Chondrocyte (in vitro differentiated cells): ENCODE measurements at places on chromosomes 12 and 14. TPM values are rescaled to one million over a fixed set of nuclear protein-coding genes. Genes with fewer than 3 reads are reported as not detected.

Gene RPL36AL
- total RNA-seq, result 132 to 146 TPM (median 144 TPM) in 3 replicates

DNA sequence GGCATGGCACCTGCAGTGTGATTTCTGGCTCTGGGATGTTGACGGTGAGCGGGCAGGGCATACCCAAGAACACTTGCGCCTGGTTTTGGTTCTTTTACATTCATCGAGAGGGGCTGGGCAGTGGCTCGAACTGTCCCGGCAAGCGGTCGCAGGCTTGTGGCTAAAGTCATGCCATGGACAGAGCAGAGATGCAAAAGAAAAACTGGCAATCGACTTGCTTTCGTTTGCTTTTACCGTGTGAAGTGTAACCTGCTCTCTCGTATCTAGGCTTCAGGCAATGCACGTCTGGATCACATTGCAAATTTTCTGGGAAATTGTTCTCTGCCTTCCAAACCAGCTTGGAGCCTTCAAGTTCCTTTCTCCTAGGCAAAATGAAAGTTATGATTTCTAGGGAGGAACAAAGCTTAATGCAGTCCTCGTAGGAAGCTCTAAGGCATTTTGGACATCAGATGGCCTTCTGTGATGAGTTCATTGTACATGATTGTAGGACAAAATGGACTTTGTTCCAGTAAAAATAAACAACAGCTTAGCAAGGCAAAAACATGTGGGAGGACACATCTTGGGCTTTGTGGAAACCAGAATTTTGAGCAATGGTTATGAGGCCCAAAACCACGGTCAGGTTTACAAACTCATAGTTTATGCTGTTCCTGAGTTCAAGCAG is 18.3 kb downstream of the ADGRD1 start:
- H3K27ac ChIP-seq, result no peak overlapping the region
- H3K4me1 ChIP-seq, result no peaks in the 10 kb centered on the region
- peaks cover 2% of the 10 kb centered on the region for H3K27me3 ChIP-seq
- no peaks in the 10 kb centered on the region for H3K36me3 ChIP-seq

- H3K27ac ChIP-seq, result no peak overlapping the region
- peaks cover 2% of the 10 kb centered on the region for H3K36me3 ChIP-seq
- no peaks in the 10 kb centered on the region for H3K27me3 ChIP-seq
- no peak for DNase-seq
- peaks cover 26% of the 10 kb centered on the region for H3K4me1 ChIP-seq
Measured at GRCh38 chr14:68372368-68372767, 420.5 kb downstream of the ZFP36L1 start.

GRCh38 chr14:102086709-102086971 is 204 bp downstream of the HSP90AA1 start:
- H3K27ac ChIP-seq, result peak overlapping the region; percentile 94
- peaks cover 36% of the 10 kb centered on the region for H3K36me3 ChIP-seq
- peak overlapping the region; percentile 75 for H3K4me3 ChIP-seq
- no peaks in the 10 kb centered on the region for H3K27me3 ChIP-seq

DNA sequence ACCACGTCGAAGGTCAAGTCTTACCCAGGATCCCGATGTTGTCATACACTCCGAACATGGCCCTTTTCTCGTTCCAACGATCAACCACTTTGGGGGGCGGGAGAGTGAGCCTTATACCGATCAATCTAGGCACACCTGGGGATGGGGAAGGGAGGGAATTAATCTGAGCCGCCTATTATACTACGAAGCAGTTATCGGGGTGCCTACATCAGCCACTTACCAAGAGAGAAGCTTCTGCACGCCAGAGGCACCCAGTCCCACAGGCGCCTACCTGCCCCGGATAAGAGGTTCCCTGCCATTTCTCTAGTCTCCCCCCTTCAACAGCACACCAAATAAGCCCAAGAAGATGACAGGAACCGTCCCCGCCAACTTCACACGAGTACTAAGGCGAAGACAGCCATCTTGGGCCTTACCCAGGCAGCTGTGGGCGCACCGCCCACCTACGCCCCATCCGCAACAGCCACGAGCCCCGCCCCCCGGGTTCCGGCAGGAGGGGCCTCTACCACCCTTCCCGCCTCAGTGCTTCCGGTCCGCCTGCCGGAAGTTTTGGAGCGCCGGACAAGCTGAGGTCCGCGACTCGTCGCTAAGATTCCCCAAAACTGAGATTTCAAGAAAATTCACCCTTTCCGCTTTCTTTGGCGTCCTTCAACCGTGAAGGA is at the start of gene MRPL51:
TSS of gene MRPL51 (minus strand) at position 425 of the 659 bp plus-strand sequence. CDS start at position 299, 126 bp downstream.
- peak within 1 kb of the TSS; percentile 99 for H3K27ac ChIP-seq
- peak; percentile 99 for DNase-seq
- H3K36me3 ChIP-seq, result peaks cover 7% of the 10 kb centered on the region
- peaks cover 24% of the 10 kb centered on the region for H3K4me1 ChIP-seq
- H3K27me3 ChIP-seq, result no peaks in the 10 kb centered on the region

Gene TMEM132D
- 1.4 to 3.7 TPM (median 3.1 TPM) in 3 replicates for total RNA-seq

- H3K4me3 ChIP-seq, result no peak overlapping the region
- no peak for DNase-seq
- peaks cover 52% of the 10 kb centered on the region for H3K27me3 ChIP-seq
- peaks cover 12% of the 10 kb centered on the region for H3K36me3 ChIP-seq
- no peak overlapping the region for H3K27ac ChIP-seq
Measured at GRCh38 chr12:116876151-116876869, 4.9 kb downstream of the HRK start.

Gene OTX2
- total RNA-seq, result not detected in 3 replicates

DNA sequence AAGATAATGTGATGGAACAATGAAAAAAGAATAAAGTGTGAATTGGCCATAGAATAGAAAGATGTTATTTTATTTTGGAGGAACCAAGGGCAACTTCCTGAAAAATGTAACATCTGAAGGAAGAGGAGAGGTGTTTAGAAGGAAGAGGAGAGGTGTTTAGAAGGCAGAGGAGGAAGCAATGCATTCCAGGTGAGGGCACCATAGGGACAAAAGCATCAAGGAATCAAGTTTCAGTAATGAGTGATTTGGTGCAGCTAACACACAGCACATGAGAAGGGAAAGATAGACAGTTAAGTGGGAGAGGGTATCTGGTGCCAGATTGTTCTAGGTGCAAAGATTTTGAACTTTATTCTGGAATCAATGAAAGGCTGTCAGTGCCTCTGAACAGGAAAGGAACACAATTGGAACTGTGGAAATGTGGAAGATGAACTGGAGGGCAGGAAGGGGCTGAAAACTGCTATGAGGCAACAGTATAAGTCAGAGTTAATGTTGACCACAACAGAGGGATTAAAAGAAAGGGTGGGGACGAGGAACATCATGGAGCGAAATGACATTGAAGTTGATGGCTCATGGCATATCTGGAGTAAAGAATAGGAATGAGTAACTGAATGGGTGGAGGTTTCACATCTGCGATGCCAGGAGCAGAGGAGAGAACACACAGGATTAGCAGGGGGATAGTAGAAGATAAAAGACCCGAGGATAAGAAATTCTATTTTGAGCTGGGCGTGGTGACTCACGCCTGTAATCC is 326.6 kb downstream of the LRIG3 start:
- H3K27ac ChIP-seq, result no peak overlapping the region
- no peaks in the 10 kb centered on the region for H3K27me3 ChIP-seq
- no peak for DNase-seq

Gene C14orf132
- total RNA-seq, result 33.0 to 99.3 TPM (median 33.2 TPM) in 3 replicates

DNA sequence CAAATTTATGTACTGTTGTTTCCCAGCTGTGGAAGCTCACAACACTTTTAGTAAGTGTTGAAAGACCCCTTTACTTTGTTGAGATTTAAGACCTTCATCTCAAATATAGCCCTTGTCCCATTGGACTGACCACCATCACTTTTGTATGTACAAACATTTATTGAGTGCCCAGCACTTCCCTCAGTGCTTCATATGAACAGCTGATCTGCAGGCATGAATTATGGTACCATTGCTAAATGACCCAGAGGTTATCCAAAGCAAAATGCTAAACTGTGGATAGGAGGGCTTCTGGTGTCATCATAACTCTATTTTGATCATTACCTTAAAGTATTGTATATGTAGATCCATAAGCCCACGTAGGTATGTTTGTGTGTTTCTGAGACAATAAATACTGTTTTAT is 285.7 kb upstream of the RGS6 start:
- H3K27me3 ChIP-seq, result no peaks in the 10 kb centered on the region
- no peak for DNase-seq
- H3K27ac ChIP-seq, result no peak overlapping the region

DNA sequence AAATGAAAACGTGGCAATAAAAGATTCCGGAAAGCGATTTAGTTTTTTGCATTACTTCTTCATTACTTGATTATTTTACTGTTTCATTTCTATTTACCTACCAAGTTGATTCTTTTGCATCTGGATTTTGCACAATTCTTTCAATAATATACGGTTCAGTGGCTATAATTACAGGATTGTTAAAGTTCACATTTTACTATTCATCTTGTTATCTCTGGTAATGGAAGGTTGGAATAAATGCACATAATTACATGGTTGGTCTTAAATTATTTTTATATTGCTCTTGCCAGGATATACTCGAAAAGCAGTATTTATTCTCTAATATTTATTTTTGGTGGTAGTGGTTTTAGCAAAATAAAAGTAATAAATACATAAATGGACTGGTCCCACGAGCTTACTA is 837.9 kb downstream of the DIO2 start:
- H3K4me3 ChIP-seq, result no peak overlapping the region
- H3K27me3 ChIP-seq, result no peaks in the 10 kb centered on the region
- no peaks in the 10 kb centered on the region for H3K36me3 ChIP-seq
- no peak overlapping the region for H3K27ac ChIP-seq
- no peak for DNase-seq

Gene ZNF84
- 32.0 to 42.0 TPM (median 33.2 TPM) in 3 replicates for total RNA-seq

GRCh38 chr12:107362960-107363359 is 269.6 kb upstream of the CRY1 start:
- H3K27me3 ChIP-seq, result peaks cover 27% of the 10 kb centered on the region
- no peaks in the 10 kb centered on the region for H3K4me1 ChIP-seq
- no peak overlapping the region for H3K27ac ChIP-seq
- no peak for DNase-seq
- H3K36me3 ChIP-seq, result no peaks in the 10 kb centered on the region
- H3K4me3 ChIP-seq, result no peak overlapping the region

Gene ESYT1
- 127 to 155 TPM (median 144 TPM) in 3 replicates for total RNA-seq

GRCh38 chr14:102451064-102451352 is 58.6 kb downstream of the ANKRD9 start:
- DNase-seq, result no peak
- no peaks in the 10 kb centered on the region for H3K27me3 ChIP-seq
- no peaks in the 10 kb centered on the region for H3K4me1 ChIP-seq
- no peak overlapping the region for H3K27ac ChIP-seq
- H3K4me3 ChIP-seq, result no peak overlapping the region

DNA sequence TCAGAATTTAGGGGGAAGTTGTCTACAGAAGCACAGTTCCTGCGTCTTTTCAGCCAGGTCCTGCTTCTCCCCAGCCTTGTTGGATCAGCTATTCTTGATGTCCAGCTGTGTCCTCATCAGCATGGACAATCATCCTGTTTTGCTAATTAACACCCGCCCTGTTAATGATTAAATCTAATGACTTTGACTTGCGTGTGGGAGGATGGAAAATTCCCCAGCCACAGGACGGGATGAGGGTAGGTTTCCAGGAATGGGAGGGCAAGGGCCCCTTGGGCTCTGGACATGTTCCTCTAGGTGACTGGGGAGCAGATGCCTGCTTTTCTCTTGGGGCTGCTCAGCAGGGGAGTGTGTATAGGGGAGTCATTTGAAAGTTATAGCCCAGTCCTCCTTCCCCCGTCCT is 5.3 kb upstream of the PPP1R1A start:
- peaks cover 10% of the 10 kb centered on the region for H3K4me1 ChIP-seq
- H3K4me3 ChIP-seq, result no peak overlapping the region

DNA sequence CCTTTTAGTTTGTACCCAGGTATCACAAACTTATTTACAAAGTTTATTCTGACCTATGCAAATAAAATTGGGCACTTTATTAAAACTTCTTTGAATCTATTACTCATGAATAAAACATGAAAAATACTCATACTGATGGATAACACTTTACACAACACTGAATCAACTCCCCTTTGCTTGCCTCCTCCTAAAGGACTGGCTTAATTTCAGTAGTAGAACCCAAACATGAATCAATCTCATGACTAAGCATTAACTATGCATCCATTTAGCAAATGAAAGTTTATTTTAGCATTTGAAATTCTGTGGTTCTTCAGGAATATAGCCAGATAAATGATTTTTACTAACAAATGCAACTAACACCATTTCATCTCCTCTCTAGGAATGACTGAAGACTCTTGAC is 32.4 kb downstream of the DENND5B start:
- no peak overlapping the region for H3K27ac ChIP-seq
- H3K36me3 ChIP-seq, result peaks cover 8% of the 10 kb centered on the region
- no peak overlapping the region for H3K4me3 ChIP-seq
- peaks cover 12% of the 10 kb centered on the region for H3K4me1 ChIP-seq
- no peak for DNase-seq

- peaks cover 10% of the 10 kb centered on the region for H3K36me3 ChIP-seq
- no peak overlapping the region for H3K4me3 ChIP-seq
- H3K4me1 ChIP-seq, result no peaks in the 10 kb centered on the region
Measured at GRCh38 chr12:132307976-132308852, 21.2 kb downstream of the GALNT9 start.

Gene AQP2
- total RNA-seq, result not detected in 3 replicates

DNA sequence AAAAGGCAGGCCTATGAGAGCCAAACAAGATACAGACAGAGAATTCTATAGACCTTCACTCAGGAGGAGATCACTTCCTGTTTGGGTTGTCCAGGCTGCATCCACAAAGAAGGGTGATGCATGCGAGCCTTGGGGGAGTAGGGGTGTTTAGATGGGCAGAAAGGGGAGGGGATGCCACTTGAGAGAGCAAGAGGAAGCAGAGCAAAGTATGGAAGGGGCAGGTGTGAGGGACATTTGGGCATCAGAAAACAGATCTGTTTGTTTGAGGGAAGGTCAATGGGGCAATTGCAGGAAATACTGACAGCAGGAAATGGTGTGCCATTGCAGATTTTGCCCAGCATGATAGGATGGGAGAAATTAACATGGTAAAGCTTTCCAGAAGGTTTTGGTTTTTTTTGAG is 146.4 kb upstream of the FOXN3 start:
- H3K27me3 ChIP-seq, result no peaks in the 10 kb centered on the region
- no peak for DNase-seq
- H3K27ac ChIP-seq, result peak overlapping the region; percentile 92
- peaks cover 8% of the 10 kb centered on the region for H3K36me3 ChIP-seq
- H3K4me3 ChIP-seq, result no peak overlapping the region

GRCh38 chr12:15212930-15213329 is 8.3 kb downstream of the RERG start:
- peaks cover 74% of the 10 kb centered on the region for H3K4me1 ChIP-seq
- H3K36me3 ChIP-seq, result peaks cover 4% of the 10 kb centered on the region
- DNase-seq, result no peak
- H3K4me3 ChIP-seq, result no peak overlapping the region
- H3K27me3 ChIP-seq, result no peaks in the 10 kb centered on the region
- no peak overlapping the region for H3K27ac ChIP-seq

- peaks cover 7% of the 10 kb centered on the region for H3K4me1 ChIP-seq
- H3K27ac ChIP-seq, result no peak overlapping the region
- H3K36me3 ChIP-seq, result peaks cover 3% of the 10 kb centered on the region
- no peak for DNase-seq
- H3K27me3 ChIP-seq, result no peaks in the 10 kb centered on the region
Measured at GRCh38 chr12:89325495-89325894, 26.8 kb downstream of the DUSP6 start.

Gene HNF1A
- not detected in 3 replicates for total RNA-seq

- no peak overlapping the region for H3K4me3 ChIP-seq
- H3K4me1 ChIP-seq, result peaks cover 7% of the 10 kb centered on the region
Measured at GRCh38 chr14:43706900-43707299, 800.2 kb downstream of the FSCB start.
